ENCODE measurements at places on chromosomes 6 and 20. TPM values are rescaled to one million over a fixed set of nuclear protein-coding genes. Genes with fewer than 3 reads are reported as not detected.

DNA sequence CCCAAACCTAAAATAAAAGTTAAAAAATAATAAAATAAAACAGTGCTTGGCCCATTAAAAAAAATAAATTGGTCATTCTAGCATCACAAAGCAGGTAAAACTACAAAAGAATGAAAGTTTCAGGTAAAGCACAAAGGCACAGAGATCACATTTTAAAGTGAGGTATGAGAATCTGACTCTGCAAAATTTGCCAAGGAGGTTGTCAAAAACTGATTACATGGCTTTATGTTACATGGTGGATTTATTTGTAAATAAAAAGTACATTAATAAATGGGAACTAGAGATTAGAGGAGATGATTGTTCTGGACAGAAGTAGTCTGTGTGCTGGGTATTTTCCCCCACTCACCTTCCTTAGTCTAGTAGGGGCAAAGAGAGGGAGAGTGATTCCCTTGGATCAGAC lies 24.2 kb upstream of the ATXN1 start:
- DNase-seq: no peak

The DEFB114 gene
- total RNA-seq: not detected

The ZC2HC1B gene
- not detected for total RNA-seq

The CFB gene
- 32.1 TPM for total RNA-seq

GRCh38 chr20:18001131-18001921 lies 32.5 kb downstream of the MGME1 start:
- peak; percentile 70 for DNase-seq

DNA sequence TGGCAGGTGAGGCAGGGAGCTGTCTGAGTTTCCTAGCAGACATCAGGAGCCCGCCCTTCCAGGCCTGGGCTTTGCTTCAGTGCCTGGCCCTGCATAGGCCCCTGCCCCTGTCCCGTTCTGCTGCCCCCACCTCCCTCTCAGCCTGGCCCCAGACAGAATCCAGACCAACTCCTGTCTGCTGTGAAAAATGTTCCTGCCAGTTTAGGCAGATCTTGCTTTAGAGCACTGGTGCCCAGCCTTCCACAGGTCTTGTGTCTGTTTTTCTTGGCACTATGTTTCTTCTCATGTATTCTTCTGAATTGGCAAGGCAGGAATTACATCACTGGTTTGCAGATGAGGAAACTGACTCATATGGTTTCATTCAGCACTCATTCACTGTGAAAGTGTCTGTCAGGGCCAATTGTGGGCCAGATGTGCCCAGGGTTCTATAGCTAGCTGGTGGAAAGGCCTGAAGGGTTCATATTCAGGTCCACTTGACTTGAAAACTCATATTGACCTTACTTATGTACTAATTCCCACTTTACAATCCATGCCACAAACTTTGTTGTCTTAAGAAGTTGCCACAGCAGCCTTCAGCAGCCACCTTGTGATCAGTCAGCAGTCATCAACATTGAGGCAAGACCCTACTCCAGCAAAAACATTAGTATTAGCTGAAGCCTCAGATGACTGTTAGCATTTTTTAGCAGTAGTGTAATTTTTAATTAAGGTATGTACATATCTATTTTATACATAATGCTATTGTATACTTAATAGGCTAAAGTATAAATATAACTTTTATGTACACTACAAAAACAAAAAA lies 40.5 kb downstream of the HLA-F start:
- no peak for DNase-seq

- DNase-seq: no peak
Measured at GRCh38 chr20:52105442-52106422, 85.8 kb downstream of the ZFP64 start.

GRCh38 chr20:25514747-25515340 lies 70.5 kb downstream of the NINL start:
- no peak for DNase-seq

The PROKR2 gene
- total RNA-seq: not detected

- DNase-seq: no peak
Measured at GRCh38 chr20:54497931-54498718, 22.7 kb downstream of the DOK5 start.

GRCh38 chr20:31829731-31830130 lies 10.6 kb downstream of the MYLK2 start:
- no peak for DNase-seq

The PRDM1 gene
- 10.4 TPM for total RNA-seq

The SPATA2 gene
- total RNA-seq: 29.0 TPM

DNA sequence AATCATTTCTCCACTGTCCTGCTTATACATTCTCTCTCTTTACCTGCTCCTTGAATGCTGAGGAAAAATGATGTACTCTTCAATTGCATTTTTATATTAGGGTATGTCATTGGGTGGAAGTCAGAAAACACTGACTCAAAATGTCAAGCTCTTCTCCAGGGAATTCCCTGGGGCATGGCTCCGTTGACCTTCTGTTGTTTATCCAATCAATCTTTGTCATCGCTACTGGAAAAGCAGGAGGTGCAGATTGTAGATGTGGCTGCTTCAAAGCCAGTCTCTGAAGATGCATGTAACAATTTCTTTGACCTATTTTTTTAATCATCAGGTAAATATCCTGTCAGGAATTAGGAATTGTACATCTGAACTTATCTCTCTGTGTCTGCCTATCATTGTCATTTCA lies 63.9 kb upstream of the TENT5A start:
- peak; percentile 24 for DNase-seq

DNA sequence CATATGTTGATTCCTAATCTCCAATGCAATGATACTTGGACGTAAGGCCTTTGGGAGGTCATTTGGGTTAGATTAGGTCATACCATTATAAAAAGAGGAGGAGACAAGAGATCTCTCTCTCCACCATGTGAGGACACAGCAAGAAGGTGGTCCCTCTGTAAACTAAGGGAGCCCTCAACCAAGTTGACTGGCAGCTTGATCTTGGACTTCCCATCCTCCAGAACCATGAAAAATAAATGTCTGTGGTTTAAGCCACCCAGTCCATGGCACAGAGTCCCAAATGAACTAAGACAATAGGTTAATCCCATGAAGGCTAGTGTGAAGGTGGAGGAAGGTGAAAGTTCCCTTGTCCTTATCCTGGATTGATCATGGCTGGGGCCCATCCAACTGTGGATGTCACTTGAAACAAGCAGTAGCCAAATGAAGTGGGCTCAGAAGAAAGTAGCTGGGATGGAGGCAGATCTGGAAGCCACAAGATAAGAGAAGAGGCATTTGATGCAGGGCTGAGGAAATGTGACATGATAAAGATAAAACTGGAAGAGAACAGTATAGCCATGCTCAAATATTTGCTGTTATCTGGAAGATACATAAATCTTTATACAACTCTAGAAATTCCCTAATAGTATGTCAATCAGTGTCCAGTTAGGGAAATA lies 99.9 kb downstream of the BANF2 start:
- DNase-seq: no peak

- no peak for DNase-seq
Measured at GRCh38 chr20:4714818-4715217, 6.9 kb upstream of the PRND start.

GRCh38 chr6:10759312-10759839 lies 11.8 kb downstream of the TMEM14B start:
- peak; percentile 46 for DNase-seq

DNA sequence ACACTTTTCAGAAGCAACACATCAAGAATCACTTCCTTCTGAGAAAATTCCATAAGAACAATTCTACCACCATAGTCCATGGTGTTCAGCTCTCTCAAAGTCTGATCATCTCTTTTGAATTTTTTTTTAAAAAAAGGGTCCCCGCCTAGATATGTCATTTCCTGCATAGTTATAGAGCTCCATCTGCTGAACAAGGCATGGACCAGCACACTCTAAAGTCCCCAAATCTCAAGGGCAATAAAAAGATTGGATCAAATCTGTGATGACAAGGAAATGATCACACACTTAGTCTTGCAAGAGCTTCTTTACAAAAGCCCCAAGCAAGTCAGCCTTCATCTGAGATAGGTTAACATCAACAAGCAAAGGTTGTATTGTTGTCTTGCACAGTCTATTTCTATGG lies 100.7 kb upstream of the STMND1 start:
- DNase-seq: no peak

- DNase-seq: no peak
Measured at GRCh38 chr6:118931436-118931835, 3.5 kb downstream of the MCM9 start.

GRCh38 chr20:17875106-17875980 lies 93.3 kb downstream of the SNX5 start:
- peak; percentile 51 for DNase-seq

DNA sequence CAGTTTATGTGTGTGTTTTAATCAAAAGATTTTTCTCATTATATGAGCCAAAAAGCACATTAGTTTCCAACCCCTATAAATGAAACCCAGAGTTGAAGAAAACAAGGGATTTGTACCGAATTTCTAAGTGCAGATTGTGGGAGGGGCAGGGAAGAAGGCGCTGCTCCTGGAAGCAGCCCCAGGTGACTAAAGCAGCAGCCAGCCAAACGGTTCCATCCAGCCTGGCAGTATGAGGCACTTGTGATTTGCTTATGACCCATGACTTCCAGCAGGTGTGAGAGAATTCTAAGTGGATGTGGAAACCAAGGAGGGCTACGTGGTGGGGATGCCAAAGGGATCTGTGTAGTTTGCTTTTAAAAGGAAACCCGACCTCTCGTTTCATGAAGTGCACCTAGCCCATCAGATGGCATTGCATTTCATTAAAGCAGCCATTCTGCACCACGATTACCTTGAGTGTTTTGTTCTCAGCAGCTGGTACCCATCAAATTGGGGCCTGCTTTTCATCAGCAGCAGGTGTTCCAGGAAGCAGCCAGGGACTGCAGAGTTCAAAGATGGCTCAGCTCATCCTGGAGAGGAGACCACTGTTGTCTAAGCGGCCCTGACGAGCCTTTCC lies 79.1 kb downstream of the DTD1 start:
- DNase-seq: no peak

DNA sequence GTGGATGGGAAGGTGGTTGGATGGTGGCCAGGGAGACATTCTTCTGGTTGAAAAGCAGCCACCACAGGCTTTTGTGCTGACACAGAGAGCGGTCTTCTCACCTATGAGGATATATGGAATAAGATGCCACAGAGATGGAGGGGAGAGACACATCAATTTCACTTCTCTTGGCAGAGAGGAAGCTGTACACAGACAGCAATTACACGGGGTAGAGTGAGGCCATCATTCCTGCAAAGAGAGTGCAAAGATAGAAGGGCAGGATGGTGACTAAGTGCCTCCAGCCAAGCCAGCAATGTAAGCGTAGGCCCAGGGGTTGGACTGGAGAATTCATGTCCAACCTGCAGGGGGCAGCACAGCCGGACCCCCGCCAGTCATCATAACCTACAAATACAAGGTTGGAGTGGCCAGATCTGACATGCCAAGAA lies 56.4 kb downstream of the NRN1 start:
- DNase-seq: peak; percentile 23

The EPM2A gene
- total RNA-seq: 6.9 TPM

DNA sequence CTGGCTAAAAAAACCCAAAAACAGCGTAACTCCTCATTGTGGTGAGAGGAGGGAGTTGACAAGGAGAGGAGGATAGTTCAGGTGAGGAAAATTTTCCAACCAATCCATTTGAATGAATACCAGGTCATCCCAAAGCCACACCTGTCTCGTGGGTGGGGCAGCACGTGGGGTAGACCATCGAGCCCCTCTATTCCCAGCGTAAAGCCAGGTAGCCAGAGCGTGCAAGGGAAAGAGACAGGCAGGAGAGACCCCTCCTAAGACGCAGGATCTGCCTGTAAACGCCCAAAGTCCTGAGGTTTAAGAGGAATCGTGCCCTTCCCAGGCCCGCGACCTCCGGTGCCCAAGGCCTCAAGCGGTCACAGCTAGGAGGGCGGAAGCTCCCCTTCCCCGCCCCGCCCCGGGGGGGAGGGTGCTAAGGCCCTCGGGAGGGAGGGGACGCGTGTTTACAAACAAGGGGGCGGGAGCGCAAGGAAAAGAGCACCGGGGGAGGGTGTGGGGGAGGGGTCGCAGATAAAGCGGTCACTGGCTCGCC lies 712 bp downstream of the RXRB start:
- DNase-seq: no peak

DNA sequence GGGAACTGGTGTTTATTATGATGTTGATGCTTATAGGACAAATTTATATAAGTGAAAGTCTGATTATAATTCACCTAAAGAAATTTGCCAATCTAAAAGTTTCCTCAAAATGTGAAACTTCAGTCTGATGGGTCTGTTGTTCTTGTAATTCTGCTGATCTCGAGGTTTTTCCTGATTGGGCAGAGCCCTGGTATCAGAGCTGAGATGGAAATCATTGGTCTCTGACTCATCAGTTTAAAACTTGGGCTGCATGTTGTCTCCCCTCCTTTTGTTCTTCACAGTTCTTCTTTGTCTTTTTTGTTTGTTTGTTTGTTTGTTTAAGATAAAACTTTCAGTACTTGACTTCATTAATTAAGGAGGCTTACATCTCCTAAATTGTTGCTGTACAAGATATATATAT lies 5.9 kb downstream of the SMAP1 start:
- no peak for DNase-seq

DNA sequence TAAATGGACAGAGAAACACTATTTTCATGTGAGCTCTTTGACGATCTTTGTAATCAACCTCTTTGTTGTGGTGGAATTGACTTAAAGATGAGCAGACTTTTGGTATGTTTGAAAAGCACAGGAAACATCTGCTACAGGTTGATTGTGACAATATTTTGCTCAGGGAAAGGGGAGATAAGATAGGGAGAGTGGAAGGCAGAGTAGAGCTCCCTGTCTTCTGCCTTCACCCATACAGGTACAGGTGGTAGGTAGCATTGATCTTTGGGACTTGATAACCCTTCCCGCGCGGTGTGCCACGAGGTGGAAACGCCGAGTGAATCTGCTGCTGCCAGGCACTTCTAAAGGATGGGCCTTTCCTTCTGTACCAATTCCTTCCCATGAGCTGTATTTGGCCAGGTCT lies 183.6 kb downstream of the UTRN start:
- no peak for DNase-seq
